ENCODE measurements at places on chromosomes 2 and 18.

GRCh38 chr18:5979971-5980457 is 84.7 kb upstream of the TMEM200C start:
- no peak for DNase-seq

- no peak for DNase-seq
Measured at GRCh38 chr2:109264595-109265328, 135.8 kb downstream of the SH3RF3 start.

- DNase-seq = no peak
Measured at GRCh38 chr18:55385770-55386169, 202.2 kb downstream of the TCF4 start.

DNA sequence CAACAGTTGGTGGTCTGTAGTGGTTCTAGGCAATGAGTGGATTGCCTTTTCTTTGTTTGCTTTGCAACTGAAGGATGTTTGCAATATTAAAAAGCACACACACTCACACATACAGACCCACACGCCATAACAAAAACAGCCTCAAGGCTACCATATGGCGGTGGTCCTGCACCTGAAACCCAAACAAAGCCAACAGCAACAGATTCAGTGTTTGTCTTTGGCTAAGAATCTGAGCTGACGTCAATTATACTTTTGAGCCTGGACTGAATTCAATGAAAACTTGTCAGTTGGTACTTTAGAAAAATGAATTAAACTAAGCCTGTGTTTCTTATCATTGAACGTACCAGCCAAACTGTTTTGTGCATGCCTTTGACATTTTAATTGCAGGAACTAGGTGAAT is 65.0 kb upstream of the NYAP2 start:
- no peak for DNase-seq

DNA sequence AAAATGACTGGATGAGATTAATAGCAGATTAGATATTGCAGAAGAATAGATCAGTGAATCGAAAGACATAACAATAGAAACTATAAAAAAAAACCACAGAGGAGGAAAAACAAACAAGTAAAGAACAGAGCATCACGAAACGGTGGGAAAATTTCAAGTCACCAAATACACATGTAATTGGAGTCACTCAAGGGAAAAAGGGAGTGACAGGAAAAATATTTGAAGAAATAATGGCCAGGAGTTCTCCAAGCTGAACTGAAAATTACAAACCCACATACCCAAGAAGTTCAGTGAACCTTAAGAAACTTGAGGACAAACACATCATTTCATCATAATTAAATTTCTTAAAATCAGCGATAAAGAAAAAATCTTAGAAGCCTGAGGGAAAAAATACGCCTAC is 11.0 kb upstream of the IL1R1 start:
- no peak for DNase-seq

- DNase-seq = no peak
Measured at GRCh38 chr2:195322324-195322723, 334.7 kb upstream of the SLC39A10 start.

DNA sequence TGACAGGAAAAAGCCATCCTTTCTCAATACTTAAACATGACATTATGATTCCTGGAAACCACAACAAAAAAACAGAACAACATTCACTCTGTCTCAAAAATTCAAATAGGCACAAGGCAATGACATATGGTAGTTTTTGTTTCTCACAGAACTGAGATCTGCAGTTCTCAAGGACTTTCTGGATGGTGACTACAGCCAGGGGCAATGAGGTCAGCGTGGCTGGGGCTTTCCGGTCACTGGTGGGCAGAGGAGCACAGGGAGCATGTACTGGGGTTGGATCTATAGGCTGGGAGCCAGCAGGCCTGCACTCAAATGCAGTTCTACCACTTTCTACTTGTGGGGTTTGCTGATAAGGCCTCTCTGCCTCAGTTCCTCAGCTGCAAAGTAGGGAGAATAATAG is 72.0 kb downstream of the CTAGE1 start:
- DNase-seq = no peak

DNA sequence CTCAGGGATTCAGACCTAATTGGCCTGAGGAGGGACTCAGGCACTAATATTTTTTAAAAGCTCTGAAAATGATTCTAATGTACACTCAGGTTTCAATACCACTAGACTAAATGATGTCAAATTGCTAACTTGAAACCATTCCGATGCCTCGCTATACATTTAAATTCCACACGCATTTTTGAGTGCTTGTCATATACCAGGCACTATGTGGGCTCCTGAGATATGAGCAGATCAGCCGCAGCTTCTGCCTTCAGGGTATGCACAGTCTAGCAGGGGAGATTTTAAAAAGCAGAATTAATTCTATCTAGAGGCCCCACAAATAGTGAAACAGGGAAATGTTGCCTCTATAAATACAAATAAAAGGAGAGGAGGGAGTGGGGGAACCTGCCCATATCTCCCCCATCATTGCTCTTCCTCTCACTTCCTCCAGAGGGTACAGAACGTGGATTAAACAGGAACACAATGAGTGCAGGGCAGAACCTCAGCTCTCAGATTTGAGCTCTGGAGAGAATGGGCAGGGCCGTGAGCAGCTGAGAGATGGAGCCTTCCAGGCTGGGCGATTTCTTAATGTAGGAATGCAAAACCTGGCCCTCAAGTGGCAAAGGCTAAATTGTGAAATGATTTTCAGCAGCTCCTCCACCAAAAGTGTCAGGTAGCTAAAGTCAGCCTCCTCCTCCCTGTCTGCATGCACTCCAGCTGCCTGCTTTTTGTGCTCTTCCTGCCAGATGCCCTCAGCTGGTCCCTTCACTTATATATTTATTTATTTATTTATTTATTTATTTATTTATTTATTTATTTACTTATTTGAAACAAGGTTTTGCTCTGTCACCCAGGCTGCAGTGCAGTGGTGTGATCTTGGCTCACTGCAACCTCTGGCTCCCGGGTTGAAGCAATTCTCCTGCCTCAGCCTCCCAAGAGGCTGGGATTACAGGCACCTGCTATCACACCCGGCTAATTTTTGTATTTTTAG is 24.6 kb upstream of the LBH start:
- DNase-seq = no peak

- DNase-seq = no peak
Measured at GRCh38 chr2:204900910-204901309, 355.6 kb downstream of the PARD3B start.
